ENCODE measurements at places on chromosomes 3 and 15.

- no peak for DNase-seq
Measured at GRCh38 chr15:98686983-98687382, 38.6 kb downstream of the IGF1R start.

DNA sequence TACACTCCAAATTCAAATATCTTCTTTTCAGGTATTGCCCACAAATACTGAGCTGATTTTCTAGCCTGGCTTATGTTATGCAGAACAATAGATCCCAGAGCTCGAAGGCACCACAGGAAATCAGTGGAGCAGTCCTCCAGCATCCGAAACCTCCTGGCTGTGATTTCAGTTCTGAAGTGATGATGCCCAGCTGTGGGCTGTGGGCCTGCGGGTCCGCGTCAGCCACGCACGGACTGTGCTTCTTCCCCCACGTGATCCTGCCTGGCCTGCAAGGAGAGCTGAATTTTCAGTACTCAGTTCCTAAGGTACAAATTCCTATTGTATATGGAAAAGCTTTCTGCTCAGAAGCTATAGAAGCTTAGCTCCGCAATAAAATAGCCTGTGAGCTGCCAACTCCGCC is 96.2 kb downstream of the OCA2 start:
- no peak for DNase-seq

GRCh38 chr3:30281526-30281925 is 324.9 kb upstream of the TGFBR2 start:
- no peak for DNase-seq

GRCh38 chr3:15287565-15288330 is 44.6 kb downstream of the SH3BP5 start:
- DNase-seq, result no peak

DNA sequence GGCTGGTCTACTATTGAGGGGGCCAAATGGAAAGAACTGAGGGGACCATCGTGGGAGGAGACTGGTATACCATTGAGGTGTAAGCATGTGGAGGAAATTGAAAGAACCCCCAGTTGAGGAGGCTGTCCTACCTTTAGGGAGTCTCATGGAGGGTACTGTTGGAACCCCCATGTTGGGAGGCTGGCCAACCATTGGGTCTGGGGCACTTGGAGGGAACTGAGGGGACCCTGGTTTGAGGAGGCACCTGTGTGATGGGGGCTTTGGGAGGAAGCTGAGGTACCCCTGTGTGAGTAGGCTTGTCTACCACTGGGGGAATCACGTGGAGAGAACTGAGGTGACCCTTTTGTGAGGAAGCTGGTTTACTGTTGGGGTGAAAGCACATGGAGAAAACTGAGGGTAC is 157.5 kb downstream of the FBLN2 start:
- no peak for DNase-seq

GRCh38 chr15:45705510-45706473 is 71.0 kb downstream of the SQOR start:
- peak; percentile 74 for DNase-seq

DNA sequence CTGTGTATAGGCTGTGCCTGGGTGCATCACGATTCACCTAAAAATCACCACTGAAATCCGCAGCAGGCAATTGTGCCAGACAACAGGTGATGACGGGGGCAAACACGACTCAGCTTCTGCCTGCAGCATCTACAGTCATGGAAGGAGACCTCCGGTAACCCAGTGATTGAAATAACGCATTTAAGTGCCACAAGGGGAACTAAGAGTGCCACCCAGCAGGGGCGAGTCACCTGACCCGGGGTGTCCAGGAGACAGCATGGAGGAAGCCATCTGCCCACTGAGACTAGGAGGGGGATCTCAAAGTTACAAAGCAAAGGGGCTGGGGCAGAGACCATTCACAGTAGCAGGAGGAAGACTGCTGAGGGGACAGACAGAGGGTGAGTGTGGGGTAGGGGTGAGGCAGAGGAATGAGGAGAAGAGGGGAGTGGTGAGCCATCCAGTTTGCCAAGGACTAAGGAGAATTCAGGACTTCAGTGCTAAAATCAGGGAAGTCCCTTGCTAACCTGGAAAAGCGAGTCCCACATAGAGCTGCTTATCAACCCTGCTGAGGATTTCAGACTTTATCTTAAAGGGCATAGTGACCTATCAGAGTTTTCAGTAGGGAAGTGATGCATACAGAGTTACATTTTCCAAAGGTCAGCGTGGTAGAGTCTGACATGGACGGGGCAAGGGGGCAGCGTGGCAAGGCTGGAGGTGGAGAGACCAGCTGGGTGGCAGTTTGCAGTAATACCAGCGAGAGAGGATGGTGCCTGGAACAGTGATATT is 256.7 kb upstream of the HES1 start:
- no peak for DNase-seq

- DNase-seq, result no peak
Measured at GRCh38 chr15:71409541-71409940, 294.3 kb downstream of the THSD4 start.

DNA sequence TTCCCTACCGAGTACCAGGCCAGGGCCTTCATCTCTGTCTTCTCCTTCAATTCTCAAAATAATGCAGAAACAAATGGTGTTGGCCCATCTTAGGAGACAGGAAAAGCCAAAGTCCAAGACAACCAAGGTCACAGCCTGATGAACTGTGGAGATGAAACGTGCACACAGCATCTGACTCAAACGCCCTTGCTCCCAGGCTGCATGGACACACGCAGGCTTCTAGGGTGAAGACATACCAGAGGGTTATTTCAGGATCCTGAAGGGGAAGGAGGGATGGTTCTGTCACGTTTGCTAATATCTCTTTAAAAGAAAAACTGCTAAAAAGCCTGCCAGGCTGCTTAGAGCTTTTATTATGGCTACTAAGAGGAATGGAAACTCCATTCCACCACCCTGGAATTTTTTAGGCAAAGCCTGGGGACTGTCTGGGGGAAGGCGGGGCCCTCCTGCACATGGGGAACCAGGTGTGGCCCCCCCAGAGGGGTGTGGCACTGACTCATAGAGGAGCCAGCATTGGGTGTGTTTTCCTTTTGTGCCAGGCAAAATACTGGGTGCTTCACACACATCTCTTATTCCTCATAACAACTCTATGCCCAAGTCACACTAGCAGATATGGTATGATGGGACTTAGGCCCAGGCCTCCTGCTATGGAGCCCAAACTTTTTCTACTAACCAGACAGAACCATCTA is 62.9 kb downstream of the UMPS start:
- DNase-seq, result no peak

GRCh38 chr3:156782319-156782718 is 43.8 kb upstream of the LEKR1 start:
- DNase-seq, result no peak

DNA sequence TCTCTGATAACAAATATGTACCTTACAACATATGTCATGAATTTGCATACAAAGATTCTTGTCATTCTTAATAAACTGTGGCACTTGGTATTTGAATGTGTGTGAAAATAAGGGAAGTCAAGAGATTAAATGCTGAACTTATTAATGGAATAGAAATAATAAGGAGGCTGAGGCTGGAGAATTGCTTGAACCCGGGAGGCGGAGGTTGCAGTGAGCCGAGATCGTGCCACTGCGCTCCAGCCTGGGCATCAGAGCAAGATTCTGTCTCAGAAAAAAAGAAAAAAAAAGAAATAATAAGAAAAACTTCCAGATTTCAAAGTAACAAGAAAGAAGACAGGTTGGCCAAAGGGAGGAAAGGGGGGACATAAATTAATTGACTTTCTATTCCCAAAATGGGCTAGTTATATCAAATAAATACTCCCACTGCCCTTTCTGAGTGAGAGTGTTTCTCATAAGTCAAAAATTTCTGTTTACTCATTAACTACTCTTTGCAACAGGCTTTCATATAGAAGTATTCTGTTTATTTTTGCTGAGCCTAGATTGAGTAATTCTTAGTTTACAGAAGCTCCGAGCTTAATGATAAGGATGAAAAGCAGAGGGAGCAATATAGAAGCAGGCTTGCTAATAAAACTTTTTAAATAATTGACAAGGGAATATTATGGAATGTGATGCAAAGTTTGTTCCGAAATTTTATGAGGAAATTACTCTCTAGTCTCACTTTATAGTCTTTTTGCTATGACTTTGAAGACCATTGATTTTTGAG is 25.6 kb downstream of the KNG1 start:
- DNase-seq, result no peak

- no peak for DNase-seq
Measured at GRCh38 chr3:56294286-56294685, 174.0 kb downstream of the ERC2 start.

GRCh38 chr3:28495301-28495700 is 146.7 kb upstream of the AZI2 start:
- no peak for DNase-seq

DNA sequence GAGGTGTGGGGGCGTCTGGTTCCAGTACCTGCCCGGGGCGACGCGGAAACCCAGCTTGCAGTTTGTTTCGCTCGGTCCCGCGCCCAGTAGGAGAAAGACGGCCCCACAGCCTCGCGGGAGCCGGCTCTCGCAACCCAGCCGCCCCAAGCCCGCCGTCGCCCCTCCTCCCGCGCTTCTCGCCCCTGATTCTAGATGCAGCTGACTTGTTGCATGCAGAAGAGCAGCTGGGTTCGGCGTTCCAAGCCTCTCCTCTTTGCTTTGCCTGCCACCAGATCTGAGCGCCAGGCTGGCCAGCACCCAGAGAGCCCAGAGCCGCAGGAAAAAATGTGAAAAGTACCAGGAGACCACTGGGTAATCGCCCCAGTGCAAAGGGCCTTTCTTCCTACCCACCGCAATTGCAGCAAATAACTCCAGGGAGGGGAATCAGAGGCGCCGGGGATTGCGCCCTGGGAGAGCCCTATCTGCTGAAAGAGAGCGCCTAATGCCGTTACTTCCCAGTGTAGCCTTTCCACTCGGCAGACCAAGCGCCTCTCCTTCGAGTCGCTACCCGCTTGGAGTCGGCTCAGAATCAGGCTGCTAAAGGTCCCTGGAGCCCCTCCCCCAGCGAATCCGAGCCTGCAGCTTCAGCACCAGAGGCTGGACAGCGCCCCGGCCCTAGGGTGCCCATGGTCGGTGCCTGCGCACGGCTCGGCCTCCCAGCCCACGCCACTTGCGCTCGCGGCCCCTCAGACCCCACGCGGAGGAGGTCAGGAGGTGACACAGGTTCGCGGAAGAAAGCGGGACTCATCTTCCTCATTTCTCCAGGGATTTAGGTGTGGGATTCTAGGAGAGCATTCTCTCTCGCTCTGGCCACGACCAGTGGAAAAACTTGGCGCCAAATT is 15.7 kb upstream of the AEN start:
- DNase-seq, result no peak

DNA sequence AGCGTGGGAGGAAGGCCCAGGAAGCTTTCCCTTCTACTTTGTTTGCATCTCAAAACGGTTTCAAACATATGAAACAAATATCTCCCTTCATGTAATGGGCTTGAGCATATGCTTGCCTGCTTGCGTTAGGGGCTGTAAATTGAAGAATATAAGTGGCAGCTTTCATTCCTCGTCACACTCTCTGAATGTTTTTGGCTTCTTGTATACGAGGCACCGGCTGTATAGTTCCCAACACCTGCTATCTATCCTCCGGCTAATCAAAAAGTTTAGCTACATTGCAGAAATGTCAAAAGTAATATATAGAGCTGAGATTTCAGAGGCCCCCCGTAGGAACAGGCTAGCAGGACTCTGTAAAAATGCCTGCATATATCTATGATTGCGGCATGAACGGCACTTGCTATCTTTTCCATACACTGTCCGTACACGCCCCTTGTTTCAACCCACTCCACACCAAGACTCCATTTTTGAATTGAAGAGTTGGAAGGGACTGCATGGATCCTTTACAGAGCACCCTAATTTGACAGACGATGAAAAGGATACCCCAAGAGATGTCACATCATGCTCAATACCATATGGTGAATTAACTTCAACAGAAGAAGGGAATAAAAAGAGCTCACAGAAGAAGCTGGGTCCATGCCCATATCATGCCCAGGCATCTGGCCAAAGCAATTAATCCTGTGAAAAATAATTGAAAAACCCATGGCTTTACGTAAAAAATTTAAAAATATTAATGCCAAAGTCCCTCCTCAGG is 2.5 kb downstream of the MASP1 start:
- no peak for DNase-seq

- no peak for DNase-seq
Measured at GRCh38 chr3:55498520-55498919, 11.4 kb upstream of the WNT5A start.

Data from Kasumi-1 (cell line).